Astrocyte (in vitro differentiated cells and primary cell): ENCODE measurements at places on chromosomes 16 and 17. TPM values are rescaled to one million over a fixed set of nuclear protein-coding genes. Genes with fewer than 3 reads are reported as not detected.

MTSS2 gene
- total RNA-seq, result 31.3 and 38.3 TPM in 2 replicates

TACO1 gene
- total RNA-seq, result 18.9 and 19.5 TPM in 2 replicates

GPR179 gene
- total RNA-seq, result 0.07 and 0.10 TPM in 2 replicates

GPR142 gene
- not detected in 2 replicates for total RNA-seq

FLCN gene
- 34.2 and 40.0 TPM in 2 replicates for total RNA-seq

DNASE1L2 gene
- total RNA-seq, result 1.2 and 1.3 TPM in 2 replicates

DNAH9 gene
- total RNA-seq, result not detected in 2 replicates

SHBG gene
- 0.79 and 1.4 TPM in 2 replicates for total RNA-seq

SPATA32 gene
- total RNA-seq, result not detected in 2 replicates

DNA sequence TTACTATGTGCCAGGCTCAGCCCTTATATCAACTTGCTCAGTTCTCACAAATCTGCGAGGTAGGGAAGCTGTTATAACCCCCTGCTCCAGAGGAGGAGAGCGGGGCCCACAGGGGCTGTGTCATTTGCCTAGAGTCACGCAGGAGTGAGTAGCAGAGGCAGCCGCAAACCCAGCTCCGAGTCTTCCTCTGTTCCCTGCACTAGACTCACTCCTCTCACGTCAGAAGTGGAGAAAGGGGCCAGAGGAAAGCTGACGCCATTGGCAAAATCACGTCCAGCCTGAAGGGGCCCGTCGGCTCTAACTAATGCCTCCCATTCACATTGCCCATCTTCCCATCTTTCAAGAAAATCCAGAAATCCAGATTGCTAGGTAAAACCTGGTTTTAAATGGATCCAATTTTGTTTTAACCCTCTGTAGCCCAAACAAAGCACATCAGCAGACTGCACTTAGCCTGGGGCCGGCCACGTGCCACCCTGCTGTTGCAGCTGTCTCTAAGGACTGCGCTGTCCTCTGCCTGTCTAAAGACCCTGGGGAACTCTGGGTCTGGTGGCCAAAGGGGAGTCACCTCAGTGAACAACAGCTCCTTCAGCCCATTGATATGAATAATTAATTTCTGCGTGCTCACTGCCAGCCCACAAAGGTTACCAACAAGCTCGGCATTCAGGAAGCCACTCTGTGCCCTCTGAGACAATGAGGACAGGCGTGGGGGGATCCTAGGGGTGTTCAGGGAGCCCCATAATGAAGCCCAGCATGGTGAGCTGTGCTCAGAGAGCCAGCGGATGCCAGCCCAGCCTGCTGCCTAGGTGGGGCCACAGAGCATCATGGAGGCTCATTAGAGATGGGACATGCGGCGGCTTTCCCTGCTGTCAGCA lies 36.7 kb upstream of the ABR start:
- no peak overlapping the region for H3K27ac ChIP-seq
- DNase-seq, result no peak
- no peaks in the 10 kb centered on the region for H3K4me1 ChIP-seq
- peaks cover 32% of the 10 kb centered on the region for H3K27me3 ChIP-seq

- DNase-seq, result no peak
- H3K4me1 ChIP-seq, result no peaks in the 10 kb centered on the region
- no peaks in the 10 kb centered on the region for H3K36me3 ChIP-seq
- H3K27ac ChIP-seq, result no peak overlapping the region
- no peaks in the 10 kb centered on the region for H3K27me3 ChIP-seq
- H3K4me3 ChIP-seq, result no peak overlapping the region
Measured at GRCh38 chr16:27185776-27186130, 17.6 kb upstream of the KDM8 start.

DNA sequence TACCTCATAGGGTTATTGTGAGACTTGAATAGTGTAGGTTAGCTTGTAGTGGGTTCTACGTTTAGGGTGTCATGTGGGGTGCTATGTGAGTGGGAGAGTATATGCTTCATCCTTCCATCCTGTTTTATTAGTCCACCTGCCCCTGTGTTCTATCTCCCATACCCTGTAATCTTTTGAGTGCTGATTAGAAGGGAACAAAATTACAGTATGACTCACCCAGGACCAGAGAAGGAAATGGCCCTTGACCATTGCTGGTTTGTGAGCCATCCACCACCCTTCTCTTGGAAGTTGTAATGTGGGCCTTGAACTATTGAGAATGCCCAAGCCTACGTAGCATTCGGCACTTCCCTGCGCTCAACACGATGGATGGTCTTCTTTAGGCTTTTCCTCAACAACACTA lies 17.1 kb downstream of the SAP30BP start:
- H3K27ac ChIP-seq, result peak overlapping the region; percentile 58
- H3K4me1 ChIP-seq, result peaks cover 64% of the 10 kb centered on the region
- DNase-seq, result peak; percentile 46
- H3K36me3 ChIP-seq, result peaks cover 3% of the 10 kb centered on the region
- H3K4me3 ChIP-seq, result peak overlapping the region; percentile 24
- H3K27me3 ChIP-seq, result no peaks in the 10 kb centered on the region

- DNase-seq, result no peak
- H3K27ac ChIP-seq, result no peak overlapping the region
- H3K36me3 ChIP-seq, result no peaks in the 10 kb centered on the region
Measured at GRCh38 chr16:58152246-58152868, 23.2 kb upstream of the CFAP20 start.

GRCh38 chr16:5972747-5973146 lies 875.2 kb upstream of the EEF2KMT start:
- H3K36me3 ChIP-seq, result no peaks in the 10 kb centered on the region
- no peak for DNase-seq
- no peaks in the 10 kb centered on the region for H3K27me3 ChIP-seq

- no peak overlapping the region for H3K27ac ChIP-seq
- H3K27me3 ChIP-seq, result no peaks in the 10 kb centered on the region
- no peaks in the 10 kb centered on the region for H3K36me3 ChIP-seq
- H3K4me1 ChIP-seq, result no peaks in the 10 kb centered on the region
Measured at GRCh38 chr16:26697807-26698206, 368.9 kb upstream of the C16orf82 start.

GRCh38 chr16:78778101-78779004 lies 678.9 kb downstream of the WWOX start:
- DNase-seq, result no peak
- H3K27me3 ChIP-seq, result no peaks in the 10 kb centered on the region

- peak overlapping the region; percentile 1 for H3K27ac ChIP-seq
- H3K36me3 ChIP-seq, result no peaks in the 10 kb centered on the region
- no peak overlapping the region for H3K4me3 ChIP-seq
- peak; percentile 36 for DNase-seq
- peaks cover 4% of the 10 kb centered on the region for H3K4me1 ChIP-seq
Measured at GRCh38 chr16:17396762-17397498, 73.8 kb downstream of the XYLT1 start.

DNA sequence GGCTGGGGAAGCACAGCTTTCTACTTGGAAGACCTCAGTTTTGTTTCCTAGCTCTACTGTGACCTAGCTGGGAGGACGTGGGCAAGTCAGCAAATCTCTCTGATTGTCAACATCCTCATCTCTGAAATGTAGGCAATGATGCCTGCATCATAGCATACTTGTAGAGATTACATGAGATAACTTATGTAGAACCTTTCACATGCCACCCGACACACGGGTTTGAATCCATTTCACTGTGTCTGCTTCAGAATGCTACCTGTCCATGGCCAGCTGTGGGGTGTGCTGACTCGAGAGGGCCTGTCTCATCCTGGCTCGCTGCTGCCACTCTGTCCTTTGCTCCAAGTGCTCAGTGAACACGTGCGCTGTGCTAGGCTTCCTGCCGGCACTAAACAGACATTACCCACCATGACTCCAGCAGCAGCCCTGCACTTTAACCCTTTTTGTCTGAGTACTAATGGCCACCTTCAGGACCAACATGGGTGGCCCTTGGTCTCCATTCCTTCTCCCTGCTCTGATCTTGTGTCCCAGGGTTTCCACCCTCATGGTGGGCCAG lies 7.4 kb downstream of the ADAP2 start:
- no peak for DNase-seq
- H3K27ac ChIP-seq, result no peak overlapping the region
- H3K4me1 ChIP-seq, result no peaks in the 10 kb centered on the region
- H3K4me3 ChIP-seq, result no peak overlapping the region
- no peaks in the 10 kb centered on the region for H3K36me3 ChIP-seq

- no peaks in the 10 kb centered on the region for H3K36me3 ChIP-seq
- H3K4me3 ChIP-seq, result no peak overlapping the region
- H3K27ac ChIP-seq, result no peak overlapping the region
- H3K27me3 ChIP-seq, result no peaks in the 10 kb centered on the region
- no peak for DNase-seq
- H3K4me1 ChIP-seq, result no peaks in the 10 kb centered on the region
Measured at GRCh38 chr16:60792437-60792836, 1243.8 kb downstream of the CDH8 start.

- no peaks in the 10 kb centered on the region for H3K27me3 ChIP-seq
- no peak overlapping the region for H3K27ac ChIP-seq
- no peaks in the 10 kb centered on the region for H3K4me1 ChIP-seq
Measured at GRCh38 chr16:86545481-86545880, 9.6 kb downstream of the MTHFSD start.

DNA sequence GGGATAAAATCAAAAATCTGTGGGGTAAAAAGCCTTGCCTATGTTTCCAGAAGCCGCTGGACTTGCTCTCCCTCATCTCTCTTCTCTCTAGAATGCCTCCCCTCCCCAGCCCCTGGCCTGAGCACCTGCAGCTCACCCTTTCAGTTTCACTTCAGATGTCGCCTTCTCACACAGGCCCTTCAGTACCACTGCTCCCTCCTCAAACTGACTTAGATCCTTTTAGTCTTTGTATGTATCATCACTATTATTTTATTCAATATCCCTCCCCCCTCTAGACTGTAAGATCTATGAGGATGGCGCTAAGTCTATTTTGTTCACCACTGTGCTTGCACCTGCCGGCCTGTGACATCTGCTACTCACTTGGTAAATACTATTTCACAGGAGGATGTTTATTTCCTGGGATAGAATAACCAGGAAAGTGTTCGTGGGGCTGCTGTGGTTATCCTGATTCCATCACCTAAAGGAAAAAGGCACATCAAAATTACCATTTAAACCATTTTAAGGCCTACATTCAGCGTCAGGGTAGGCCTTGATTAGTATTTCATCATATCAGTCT lies 122.3 kb downstream of the MRTFB start:
- DNase-seq, result no peak
- no peaks in the 10 kb centered on the region for H3K27me3 ChIP-seq
- H3K27ac ChIP-seq, result no peak overlapping the region
- peaks cover 4% of the 10 kb centered on the region for H3K4me1 ChIP-seq
- H3K4me3 ChIP-seq, result no peak overlapping the region

GRCh38 chr16:69412287-69412686 lies 12.1 kb upstream of the CYB5B start:
- no peaks in the 10 kb centered on the region for H3K27me3 ChIP-seq
- no peaks in the 10 kb centered on the region for H3K36me3 ChIP-seq
- peak; percentile 94 for DNase-seq
- no peak overlapping the region for H3K4me3 ChIP-seq

- DNase-seq, result no peak
- H3K27ac ChIP-seq, result no peak overlapping the region
- no peak overlapping the region for H3K4me3 ChIP-seq
- peaks cover 5% of the 10 kb centered on the region for H3K36me3 ChIP-seq
Measured at GRCh38 chr16:69932228-69932627, 18.9 kb upstream of the CLEC18A start.

- peaks cover 15% of the 10 kb centered on the region for H3K27me3 ChIP-seq
- no peaks in the 10 kb centered on the region for H3K36me3 ChIP-seq
- H3K4me3 ChIP-seq, result no peak overlapping the region
- peaks cover 22% of the 10 kb centered on the region for H3K4me1 ChIP-seq
- no peak overlapping the region for H3K27ac ChIP-seq
Measured at GRCh38 chr16:85461022-85461813, 151.9 kb upstream of the GSE1 start.

DNA sequence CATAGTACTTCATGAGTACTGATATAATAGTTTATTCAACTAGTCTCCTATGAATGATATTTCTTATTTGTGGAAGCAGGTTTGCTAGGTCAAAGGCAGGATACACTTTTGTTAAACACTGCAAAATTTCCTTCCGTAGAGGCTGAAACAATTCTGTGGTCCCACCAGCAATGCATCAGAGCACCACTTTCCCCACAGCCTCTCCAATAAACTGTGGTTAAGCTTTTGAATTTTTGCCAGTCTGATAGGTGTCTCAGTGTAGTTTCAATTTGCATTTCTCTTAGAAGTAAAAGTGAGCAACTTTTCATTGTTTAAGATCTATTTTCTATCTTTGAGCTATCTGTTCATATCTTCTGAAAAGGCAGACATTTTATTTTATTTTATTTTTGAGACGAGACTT lies 36.4 kb upstream of the CORO6 start:
- H3K27me3 ChIP-seq, result no peaks in the 10 kb centered on the region
- no peak overlapping the region for H3K27ac ChIP-seq
- H3K4me3 ChIP-seq, result no peak overlapping the region
- H3K4me1 ChIP-seq, result peaks cover 3% of the 10 kb centered on the region
- peak; percentile 61 for DNase-seq
- H3K36me3 ChIP-seq, result peaks cover 10% of the 10 kb centered on the region

- H3K4me3 ChIP-seq, result no peak overlapping the region
- no peaks in the 10 kb centered on the region for H3K36me3 ChIP-seq
- no peak for DNase-seq
- H3K4me1 ChIP-seq, result no peaks in the 10 kb centered on the region
- no peaks in the 10 kb centered on the region for H3K27me3 ChIP-seq
- H3K27ac ChIP-seq, result no peak overlapping the region
Measured at GRCh38 chr16:57753448-57754353, 18.1 kb downstream of the KATNB1 start.

DNA sequence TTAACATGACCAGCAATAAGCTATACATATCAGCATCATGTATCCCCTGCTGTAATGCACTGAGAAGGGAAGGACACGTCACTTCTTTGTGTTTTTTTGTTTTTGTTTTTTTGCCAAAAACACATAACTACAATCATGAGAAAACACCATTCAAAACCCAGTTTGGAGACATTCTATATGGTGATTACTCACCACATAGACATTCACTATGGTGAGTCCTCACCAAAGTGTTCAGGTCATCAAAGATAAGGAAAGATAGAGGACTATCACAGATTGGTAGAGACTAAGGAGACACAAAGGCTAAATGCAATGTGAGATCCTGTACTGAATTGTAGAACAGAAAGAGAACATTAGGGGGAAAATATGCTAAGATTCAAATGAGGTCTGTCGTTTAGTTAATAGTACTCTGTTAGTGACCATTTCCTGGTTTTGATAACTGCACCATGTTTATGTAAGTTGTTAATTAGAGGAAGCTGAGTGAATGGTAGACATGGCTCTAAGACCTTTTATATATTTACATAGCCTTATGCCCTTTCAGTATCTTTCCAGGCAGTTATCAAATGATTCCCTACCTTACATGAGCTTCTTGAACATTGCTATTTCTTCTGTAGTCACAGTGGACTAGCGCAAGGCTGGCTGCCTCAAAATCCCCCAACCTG lies 46.6 kb downstream of the PIK3R5 start:
- no peak overlapping the region for H3K4me3 ChIP-seq
- peaks cover 24% of the 10 kb centered on the region for H3K4me1 ChIP-seq
- H3K27me3 ChIP-seq, result no peaks in the 10 kb centered on the region
- H3K36me3 ChIP-seq, result no peaks in the 10 kb centered on the region
- H3K27ac ChIP-seq, result no peak overlapping the region

- peaks cover 56% of the 10 kb centered on the region for H3K4me1 ChIP-seq
- H3K27me3 ChIP-seq, result no peaks in the 10 kb centered on the region
- H3K36me3 ChIP-seq, result no peaks in the 10 kb centered on the region
- H3K4me3 ChIP-seq, result no peak overlapping the region
- H3K27ac ChIP-seq, result peak overlapping the region; percentile 48
Measured at GRCh38 chr17:17934214-17934613, 38.0 kb downstream of the TOM1L2 start.

GRCh38 chr16:12728469-12728868 lies 75.2 kb downstream of the CPPED1 start:
- DNase-seq, result no peak
- H3K36me3 ChIP-seq, result no peaks in the 10 kb centered on the region
- H3K27me3 ChIP-seq, result no peaks in the 10 kb centered on the region
- peaks cover 16% of the 10 kb centered on the region for H3K4me1 ChIP-seq

- no peak overlapping the region for H3K4me3 ChIP-seq
- no peak overlapping the region for H3K27ac ChIP-seq
- H3K4me1 ChIP-seq, result no peaks in the 10 kb centered on the region
- no peaks in the 10 kb centered on the region for H3K36me3 ChIP-seq
Measured at GRCh38 chr17:7026471-7027115, 3.7 kb downstream of the BCL6B start.
